Cortex of kidney (tissue), 1 donor: ENCODE measurements at places on chromosomes 6 and 20.

DNA sequence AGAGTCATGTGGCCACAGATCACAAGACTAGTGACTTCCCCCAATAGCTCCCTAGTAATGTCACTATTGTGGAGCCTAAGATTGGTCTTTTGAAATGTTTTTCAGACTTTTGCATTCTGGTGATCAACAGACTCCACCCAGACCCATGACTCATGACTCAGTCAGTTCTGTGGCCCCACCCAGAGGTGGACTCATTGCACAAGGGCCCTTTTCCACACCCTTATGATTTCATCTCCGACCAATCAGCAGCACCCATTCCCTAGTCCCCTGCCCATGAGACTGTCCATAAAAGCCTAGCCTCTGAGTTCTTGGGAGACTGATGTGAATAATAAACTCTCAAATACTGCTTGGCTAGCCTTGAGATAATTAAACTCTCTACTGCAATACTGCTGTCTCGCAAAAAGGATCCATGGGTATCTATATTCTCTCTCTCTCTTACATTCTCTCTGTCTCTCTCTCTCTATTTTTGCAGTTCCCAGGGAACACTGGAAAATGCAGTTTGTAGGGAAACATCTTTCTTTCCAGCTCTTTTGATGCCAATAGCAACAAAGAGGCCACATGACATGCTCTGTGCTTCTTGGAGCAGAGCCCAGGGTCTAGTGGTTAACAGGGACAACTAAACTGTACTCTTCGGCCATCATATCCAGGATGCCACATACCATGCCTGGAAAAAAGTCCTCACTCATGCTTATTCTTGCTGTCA, 71.3 kb upstream of the IYD start:
- DNase-seq = no peak

DNA sequence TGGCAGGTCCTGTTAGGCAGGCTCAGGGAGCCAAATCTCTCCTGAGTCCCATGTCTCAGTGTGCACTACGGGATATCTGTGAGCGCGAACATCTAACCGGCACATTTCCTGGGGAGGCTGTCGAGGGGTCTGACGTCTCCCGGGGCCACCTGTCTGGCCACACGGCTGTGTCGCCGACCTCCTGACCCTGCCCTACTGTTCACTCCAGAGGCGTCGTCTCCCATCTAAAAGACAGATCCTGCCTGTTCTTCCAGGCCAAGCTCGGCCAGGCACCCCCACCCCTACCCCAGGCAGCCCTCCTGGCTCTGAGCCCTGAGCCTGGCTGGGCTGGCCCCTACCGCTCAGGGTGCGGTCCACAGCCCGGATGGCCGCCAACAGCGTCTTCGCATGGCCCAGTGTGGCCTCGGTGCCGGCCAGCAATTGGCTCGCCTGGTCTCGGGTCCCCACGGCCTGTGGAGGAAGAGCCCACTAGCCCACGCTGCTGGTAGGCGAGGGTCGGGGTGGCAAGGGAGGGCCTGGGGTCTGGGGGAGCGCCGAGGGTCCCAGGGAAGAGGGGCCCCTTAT, 16.6 kb downstream of the ADRM1 start:
- DNase-seq = no peak

DNA sequence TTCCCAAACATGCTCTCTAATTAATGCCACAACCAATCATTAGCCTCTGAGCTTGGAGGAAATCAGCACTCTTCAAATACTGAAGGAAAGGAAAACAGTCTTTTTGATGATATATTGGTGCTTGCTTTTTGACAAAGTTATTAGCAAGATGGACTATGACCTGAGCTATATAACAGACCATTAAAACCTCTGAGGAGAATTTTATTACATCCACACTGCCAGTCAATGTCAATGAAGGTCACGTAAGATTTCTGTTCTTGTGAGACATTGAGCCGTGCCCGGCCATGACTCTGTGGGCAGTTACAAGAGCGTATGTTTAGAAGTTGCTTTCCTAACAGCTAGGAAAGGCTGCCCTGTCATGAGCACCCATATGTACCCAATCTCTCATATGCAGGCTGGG, 659.0 kb downstream of the UTRN start:
- DNase-seq = no peak

DNA sequence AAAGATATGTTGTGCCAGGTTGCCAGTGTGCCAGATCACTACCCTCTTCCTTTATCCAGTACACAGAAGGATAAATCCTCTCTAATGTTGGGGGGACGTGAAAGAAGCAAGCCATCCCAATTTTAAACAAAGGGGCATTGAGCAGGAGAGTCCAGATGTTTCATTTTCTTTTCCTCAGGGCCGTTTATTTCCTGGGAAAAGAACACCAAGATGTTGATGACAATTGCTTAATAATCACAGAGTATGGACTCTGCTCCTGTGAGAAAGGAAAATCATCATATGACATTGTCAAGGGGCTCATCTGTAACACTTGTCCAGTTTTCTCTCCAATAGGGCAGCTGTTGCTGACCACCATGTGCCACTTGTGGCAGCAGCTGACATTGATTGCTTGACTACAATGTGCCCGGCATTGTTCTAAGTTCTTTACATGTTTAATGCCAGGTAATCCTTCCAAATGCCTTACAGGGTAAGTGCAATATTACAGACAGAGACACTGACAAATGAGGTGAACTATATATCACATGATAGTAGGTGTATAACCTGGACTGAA, 161.4 kb downstream of the CD109 start:
- DNase-seq = no peak

- DNase-seq = no peak
These were observed 137.7 kb upstream of the AKAP12 start for GRCh38 chr6:151101816-151102694.

DNA sequence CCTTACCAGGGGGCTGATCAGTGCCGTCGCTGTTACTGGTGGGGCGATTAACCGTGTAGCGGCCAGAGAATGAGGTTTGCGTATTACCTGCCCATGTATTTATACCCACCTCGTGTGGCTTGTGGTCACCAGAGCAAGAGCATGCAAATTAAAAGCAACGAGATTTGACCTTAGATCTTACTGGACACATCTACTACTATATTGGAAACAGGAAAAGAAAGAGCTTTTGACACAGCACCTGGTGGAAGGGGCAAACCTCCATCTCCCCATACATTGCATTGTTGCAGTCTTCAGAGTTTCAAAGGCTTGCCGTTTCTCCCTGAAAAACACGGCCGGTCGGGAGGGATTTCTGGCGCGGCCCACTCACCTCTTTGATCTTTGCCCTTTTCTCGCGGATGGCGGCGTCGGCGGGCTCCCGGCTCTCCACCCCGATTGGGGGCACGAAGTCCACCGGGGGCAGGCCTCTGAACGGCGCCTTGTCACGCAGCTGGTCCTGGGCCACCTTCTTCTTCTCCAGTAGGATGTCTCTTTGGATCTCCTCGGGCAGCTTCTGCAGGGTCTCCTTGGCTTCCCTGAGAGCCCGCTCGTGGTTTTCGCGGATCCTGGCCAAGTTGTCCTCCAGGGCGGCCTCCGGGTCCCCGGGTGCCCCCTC, 1.3 kb downstream of the MAN1A1 start:
- DNase-seq = no peak

GRCh38 chr6:69953491-69953890, 87.1 kb downstream of the COL19A1 start:
- no peak for DNase-seq

- DNase-seq = no peak
These were observed 628.8 kb upstream of the MAN1A1 start for GRCh38 chr6:119978274-119978889.

DNA sequence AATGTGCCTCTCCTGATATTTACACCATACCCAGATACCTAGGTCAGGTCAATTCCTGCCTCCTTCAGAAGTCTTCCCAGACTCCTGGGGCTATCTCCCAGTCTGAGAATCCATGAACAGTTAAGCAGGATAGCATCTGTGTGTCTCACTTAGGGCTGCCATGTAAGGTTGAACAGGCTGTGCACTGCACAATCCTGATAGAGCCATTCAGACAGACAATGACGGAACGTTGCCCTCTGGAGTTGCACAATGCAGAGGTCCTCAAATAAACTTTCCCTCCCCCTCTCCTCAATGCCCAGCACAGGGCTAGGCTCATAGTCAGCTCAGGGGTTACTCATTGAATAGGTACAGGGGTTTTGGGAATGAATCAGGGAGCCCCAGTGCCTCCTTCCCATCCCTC, 89.7 kb downstream of the CD40 start:
- no peak for DNase-seq

DNA sequence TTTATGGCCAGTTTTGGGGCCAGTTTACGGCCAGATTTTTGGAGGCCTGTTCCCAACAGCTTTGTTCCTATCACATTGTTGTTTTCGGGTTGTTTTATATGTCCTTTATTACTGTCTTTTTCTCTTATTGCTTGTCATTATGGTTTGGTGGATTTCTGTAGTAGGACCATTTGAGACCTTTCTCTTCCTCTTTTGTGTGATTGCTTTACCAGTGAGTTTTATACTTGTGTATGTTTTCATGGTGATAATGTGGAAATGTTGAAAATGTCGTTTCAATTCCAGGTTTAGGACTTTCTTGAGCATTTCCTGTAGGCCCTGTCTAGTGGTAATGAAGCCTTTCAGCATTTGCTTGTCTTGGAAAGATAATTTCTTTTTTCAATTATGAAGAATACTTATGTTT, 17.8 kb downstream of the HLA-B start:
- no peak for DNase-seq

DNA sequence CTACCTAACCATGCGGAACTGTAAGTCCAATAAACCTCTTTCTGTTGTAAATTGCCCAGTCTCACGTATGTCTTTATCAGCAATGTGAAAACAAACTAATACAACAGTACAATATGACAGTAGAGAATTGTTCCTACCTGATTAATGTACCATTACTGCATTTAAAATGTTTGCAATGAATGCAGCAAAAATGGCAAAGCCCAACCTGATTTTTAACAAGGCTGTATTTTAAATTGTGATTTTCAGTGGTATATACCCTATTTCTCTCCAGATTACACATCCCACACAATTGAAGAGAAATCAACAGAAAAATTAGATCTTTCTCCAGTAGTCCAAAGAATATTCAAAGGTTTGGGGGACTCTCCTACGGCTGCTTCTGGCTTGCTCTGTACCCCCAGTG, 3.3 kb upstream of the PCSK2 start:
- no peak for DNase-seq

DNA sequence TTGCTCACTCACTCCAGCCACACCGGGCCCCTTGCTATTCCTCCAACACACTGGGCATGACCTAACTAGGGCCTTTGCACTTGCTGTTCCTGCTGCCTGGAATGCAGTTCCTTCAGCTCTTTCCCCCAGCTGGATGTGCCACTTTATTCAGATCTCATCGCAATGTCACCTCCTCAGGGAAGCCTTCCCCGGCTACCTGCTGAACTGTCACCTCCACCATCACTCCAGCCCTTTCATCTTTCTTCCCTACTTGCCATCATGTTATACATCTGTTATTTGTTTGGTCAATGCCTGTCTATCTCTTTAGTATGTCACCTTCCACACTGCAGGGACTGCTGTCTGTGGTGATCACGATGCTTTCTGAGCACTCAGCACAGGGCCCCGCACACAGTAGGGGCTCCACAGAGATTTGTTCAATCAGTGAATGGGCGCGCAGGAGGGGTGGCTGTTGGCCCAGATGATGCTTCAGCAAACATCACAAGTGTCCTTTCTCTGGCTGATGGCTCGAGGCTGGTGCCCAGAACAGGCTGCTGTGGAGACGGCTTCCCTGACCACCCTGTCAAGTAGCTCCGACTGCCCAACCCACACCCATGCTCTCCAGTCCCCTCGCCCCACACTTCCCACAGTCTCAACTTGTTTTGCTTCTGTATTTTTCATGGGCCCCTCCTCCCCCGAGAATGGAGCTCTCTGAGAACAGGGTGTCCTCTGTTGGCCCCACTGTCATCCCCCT, 31.8 kb downstream of the CEBPB start:
- no peak for DNase-seq

- no peak for DNase-seq
These were observed 6.0 kb downstream of the SLC22A23 start for GRCh38 chr6:3450888-3451287.

DNA sequence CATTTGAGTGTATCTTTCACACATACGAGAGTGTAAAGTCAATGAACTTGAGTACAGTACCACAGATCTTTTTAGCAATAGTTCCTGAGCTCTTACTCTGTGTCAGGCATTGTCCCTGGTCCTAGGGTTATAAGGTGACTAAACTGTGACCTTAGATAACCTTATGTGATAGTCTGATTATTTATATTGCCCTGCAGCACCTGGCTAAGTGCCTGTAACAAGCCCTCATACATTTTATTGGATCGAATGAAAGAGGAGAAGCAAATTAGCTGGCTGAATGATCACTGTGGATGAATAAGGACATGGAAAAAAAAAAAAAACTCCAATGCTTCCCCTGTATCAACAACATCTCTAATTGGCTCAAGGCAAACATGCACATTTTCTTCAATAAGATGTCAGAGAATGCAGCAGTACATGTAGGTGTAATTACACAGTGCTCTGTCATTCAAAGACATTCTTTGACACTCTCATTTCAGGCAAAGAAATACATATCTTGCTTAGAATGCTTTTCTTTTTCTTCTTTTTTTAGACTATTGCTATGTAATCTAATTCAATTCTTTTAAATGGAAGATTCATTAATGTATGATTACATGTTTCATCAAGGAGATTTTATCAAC, 153.4 kb downstream of the PHACTR1 start:
- DNase-seq = no peak

DNA sequence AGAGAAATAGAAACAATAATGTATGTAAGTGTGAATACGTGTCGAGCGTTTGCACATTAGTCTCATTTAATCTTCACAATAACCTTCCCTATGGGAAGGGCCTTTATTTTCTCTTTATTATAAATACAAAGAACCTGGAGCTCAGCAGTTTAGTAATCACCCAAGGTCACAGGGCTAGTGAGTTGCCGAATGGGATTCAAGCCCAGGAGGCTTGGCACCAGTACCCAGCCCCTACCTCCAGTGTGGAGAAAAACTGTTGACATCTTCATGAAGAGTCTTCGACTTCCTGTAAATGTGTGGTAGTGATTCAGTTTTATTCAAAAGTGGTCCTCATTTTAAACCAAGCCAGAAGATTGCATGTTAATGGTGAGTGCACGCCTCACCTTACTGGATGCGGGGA, 162.8 kb downstream of the SCML4 start:
- DNase-seq = no peak

- DNase-seq = no peak
These were observed 70.9 kb downstream of the LCA5 start for GRCh38 chr6:79466207-79466834.

GRCh38 chr6:125188037-125188436, 34.5 kb downstream of the TPD52L1 start:
- no peak for DNase-seq

DNA sequence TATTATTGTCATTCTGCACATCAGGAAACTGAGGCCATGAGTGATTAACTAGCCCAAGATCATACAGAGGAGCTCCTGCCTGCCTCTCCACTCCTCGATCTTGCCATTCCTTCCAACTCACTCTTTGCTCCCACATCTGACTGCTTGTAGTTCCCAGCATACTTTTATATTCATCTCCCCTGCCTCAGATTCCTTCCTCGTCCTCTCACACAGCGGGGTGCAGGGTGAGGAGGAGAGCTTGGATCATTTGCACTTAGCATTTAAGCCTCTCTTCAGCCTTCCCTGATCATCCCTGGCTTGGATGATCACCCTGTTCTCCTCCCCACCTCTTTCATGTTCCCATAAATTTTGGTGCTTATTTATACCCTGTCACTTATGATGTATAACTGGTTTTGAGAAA, 515.1 kb upstream of the SOX4 start:
- DNase-seq = no peak
